GM12891 (cell line): ENCODE measurements at places on chromosomes 7 and 10.

- DNase-seq = no peak
Measured at GRCh38 chr7:96349572-96349971, 27.7 kb upstream of the SLC25A13 start.

- DNase-seq = no peak
Measured at GRCh38 chr7:103396471-103396870, 49.0 kb downstream of the PSMC2 start.

- no peak for DNase-seq
Measured at GRCh38 chr10:15624401-15625196, 95.1 kb downstream of the ITGA8 start.

DNA sequence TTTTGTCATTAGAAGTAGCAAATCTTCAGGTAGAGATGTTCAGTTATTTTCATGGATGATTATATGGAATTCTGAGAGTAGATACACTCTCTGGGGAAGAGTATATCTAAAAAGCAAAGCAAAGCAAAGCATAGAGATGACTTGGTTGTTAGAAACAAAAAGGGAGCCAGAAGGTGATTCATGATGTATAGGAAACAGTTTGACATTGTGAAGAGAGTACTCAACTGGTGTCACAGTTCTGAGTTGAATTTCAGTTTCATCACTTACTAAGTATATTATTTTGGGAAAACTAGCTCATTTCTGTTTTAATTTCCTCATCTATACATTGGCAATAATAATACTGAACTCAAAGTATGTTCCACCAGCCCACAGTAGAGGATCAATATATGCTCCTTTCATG lies 86.8 kb downstream of the SEMA3C start:
- no peak for DNase-seq

- DNase-seq = no peak
Measured at GRCh38 chr7:94182066-94182465, 177.9 kb upstream of the BET1 start.

- DNase-seq = no peak
Measured at GRCh38 chr7:22697876-22698606, 29.0 kb upstream of the IL6 start.

GRCh38 chr7:131538813-131539179 lies 17.6 kb downstream of the PODXL start:
- no peak for DNase-seq

- no peak for DNase-seq
Measured at GRCh38 chr7:107982918-107983389, 20.0 kb downstream of the LAMB1 start.

GRCh38 chr7:155395176-155395797 lies 62.6 kb upstream of the EN2 start:
- no peak for DNase-seq

GRCh38 chr7:149074116-149074885 lies 16.2 kb downstream of the ZNF786 start:
- DNase-seq = no peak

DNA sequence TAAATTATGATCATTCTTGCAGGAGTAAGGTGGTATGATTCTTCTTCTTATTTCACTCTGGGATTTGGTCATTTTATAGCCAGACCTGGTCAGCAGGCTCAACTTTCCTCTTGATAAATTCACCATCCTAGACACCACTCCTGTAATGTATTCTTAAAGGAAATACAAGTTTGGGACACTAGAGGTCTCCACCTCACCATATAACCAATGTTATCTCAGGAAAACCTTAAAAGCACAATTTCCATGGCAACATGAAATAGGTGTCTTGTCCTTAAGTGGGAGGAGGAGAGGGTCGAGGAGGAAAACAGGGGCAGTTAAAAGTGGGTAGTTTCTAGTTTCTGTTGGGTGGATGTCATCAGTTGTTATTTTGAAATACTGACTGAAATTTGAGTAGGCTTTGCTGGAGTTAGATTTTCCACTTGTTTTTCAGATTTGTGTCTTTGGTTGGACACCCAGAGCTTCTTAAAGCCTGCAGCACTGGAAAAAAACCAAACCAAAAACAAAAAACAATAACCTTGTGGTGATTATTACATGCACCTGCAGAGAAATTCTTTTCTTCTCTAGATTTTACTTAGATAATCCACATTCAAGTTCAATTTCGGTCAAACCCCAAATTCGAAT lies 163.1 kb downstream of the PRKCQ start:
- peak; percentile 14 for DNase-seq

GRCh38 chr7:137091396-137091795 lies 222.9 kb downstream of the CHRM2 start:
- no peak for DNase-seq

DNA sequence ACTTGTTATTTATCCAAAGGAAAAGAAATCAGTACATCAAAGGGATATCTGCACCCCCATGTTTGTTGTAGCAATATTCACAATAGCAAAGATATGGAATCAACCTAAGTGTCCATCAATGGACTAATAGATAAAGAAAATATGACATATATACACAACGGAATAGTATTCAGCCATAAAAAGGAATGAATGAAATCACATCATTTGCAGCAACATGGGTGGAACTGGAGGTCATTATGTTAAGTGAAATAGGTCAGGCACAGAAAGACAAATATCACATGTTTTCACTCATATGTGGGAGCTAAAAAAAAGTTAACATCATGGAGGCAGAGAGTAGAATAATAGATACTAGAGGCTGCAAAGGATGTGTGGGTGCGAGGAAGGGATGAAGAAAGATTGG lies 25.0 kb upstream of the KAT6B start:
- DNase-seq = no peak

GRCh38 chr7:98821348-98821747 lies 48.5 kb downstream of the TMEM130 start:
- no peak for DNase-seq

DNA sequence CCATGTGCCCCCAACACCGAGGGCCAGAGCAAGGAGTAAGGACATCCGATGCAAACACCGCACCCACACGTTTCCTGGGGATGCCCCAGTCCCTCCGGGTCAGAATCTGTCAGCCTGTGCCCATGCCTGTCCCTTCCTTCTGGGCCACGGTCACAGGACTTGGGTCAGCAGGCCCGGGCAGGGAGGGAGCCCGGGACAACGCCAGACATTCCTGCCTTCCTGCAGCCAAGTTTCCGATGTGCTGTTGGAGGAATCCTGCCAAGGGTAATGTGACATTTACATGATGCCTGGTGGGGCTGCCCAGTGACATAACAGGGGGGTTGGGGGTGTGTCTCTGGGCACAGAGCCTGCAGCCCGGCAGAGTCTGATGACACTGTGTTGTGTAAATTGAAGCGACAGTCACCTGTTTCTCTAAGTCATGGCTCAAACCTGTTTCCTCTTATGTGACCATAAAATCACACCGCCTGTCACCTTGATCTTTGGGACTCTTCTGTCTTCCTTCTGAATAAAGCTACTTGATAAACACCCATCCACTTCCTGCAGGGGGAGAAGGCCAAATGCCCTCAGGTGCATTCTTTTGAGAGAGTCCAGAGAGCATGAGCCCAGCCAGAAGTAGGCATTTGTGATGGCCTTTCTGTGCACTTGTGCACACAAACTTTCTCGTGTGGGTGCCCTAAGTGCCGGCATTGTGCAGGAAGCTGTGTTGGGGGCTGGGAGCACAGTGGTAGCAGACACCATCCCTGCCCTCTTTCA lies 175.3 kb upstream of the RHEB start:
- DNase-seq = no peak

- no peak for DNase-seq
Measured at GRCh38 chr10:22459496-22459895, 114.2 kb downstream of the SPAG6 start.

GRCh38 chr10:97852840-97853405 lies 3.3 kb downstream of the GOLGA7B start:
- no peak for DNase-seq

DNA sequence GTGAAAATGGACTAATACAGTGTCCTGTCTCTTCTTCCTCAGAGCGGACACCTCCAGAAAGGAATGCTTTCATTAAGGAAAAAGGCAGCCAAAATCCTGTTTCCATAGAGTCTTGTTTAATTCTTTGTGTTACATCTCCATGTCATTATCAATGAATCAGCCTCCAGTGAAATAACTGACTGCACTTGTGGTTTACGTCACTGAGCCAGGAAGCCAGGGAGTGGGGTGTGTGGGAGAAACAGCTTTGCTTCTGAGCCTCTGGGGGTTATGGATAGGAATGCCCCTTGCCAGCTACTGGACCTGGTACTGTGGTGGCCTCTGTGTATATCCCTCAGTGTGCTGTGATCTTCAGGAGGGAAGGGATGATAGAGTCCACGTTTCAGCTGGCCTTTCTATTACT lies 416.8 kb downstream of the GALNT17 start:
- no peak for DNase-seq
